ENCODE measurements at places on chromosomes 1 and 21.
A peak's percentile ranks its signal among the peaks of the same experiment; 100 is the strongest.

DNA sequence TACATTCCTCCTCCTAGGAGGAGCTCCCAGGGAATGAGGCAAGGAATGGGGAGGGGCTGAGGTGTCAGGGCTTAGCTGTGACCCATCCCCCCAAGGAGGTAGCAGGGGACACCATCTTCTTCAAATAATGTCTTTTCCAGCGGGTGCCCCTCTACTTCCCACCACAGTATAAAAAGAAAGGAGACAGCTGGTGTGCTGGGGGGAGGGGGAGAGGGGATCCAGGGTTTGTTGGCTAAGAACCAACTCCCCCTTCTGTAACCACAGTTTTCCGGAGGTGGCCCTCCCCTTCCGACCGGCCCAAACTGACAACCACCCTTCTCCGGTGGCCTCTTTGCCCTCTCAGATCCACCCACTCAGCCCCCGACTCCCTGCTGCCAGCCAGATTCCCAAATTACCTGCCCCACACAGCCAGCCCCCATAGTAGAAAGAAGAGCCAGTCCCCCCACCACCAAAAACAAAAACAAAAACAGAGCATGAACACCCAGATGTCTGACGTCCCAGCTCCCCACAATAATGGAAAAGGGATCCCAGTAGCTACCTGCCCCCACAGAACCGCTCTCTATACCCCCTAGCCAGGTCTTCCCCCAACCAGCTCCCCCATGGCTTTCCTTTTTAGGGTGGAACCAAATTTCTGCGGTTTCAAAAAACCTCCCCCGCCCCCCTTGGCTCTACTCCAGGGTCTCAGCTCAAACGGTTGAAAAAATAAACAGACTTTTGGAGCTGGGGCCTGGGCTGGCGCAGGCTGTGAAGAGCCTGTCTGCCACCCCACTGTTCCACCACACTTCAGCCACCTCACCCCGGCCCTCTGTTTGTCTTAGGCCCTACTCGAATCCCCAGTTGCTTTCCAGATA is 2.1 kb downstream of the ARHGEF2 start:
- DNase-seq = peak; percentile 61

DNA sequence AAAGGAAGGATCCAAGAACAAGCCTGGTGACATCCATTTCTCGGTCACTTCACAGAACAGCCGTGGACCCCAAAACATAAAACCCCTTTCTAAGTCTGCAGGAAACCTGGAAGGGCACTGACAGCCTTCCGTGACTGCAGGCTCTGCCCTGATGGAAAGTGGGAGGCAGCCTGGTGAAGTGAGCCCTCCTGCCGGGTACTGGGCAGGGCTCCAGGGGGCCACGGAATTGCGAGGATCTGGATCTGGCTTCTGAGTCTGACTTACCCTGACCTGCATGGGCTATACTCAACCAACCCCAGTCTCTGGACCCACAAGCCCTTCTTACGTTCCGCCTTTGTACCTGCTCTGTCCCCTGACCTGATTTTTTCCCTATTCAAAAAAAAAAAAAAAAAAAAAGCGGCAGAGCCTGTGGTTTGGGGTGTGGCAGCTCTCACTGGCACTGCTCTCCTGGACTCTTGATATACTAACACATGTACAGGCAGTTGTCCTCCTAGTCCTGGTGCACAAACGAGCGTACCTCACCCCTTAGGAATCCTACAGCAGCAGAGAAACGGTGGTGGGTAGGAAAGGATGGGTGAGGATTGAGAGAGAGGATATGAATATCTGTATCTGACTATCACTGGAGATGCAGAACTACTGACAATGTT is 82.9 kb downstream of the BEND5 start:
- DNase-seq = no peak

DNA sequence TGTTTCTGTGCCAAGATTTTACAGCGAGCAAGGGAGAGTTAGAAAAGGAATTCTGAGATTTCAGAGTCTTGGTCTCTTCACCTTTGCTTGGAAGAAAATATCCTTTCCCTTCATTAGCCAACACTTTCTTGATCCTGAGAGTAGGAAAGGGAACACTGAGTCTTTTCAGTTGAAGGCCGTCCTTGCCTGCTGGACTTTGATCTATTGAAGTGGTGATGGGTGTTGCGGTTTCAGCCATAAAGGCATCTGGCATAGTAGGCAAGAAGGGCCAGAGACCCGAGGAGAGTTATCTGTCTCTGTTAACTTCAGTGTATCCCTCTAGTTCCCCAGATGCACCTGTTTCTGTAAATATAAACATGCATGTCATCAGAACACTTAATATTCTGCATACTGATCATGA is 9.7 kb downstream of the SELE start:
- no peak for DNase-seq

- no peak for DNase-seq
Measured at GRCh38 chr1:69263921-69264391, 303.8 kb upstream of the LRRC7 start.

- no peak for DNase-seq
Measured at GRCh38 chr1:111603979-111604378, 15.6 kb upstream of the RAP1A start.

GRCh38 chr1:85585799-85586198 is 5.2 kb downstream of the CCN1 start:
- peak; percentile 78 for DNase-seq

DNA sequence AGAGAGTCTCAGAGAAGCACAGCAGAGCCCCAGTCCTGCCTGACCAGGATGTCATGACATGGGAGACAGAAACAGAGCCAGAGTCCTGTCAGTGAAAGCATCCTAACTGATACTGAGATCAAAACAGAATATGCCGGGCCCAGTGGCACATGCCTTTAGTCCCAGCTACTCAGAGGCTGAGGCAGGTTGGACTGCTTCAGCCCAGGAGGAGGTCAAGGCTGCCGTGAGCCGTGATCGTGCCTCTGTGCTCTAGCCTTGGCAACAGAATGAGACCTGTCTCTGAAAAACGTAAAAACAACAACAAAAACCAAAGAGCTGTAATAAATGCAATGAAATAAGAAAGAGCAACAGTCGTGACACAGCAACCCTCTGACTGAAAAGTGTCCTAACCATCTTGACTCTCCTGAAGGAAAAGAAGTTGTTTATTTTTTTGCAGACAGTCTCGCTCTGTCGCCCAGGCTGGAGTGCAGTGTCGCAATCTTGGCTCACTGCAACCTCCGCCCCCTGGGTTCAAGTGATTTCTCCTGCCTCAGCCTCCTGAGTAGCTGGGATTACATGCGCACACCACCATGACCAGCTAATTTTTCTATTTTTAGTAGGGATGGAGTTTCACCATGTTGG is 189.2 kb downstream of the SLC45A1 start:
- DNase-seq = no peak

- DNase-seq = no peak
Measured at GRCh38 chr1:209988706-209989105, 50.7 kb downstream of the SYT14 start.

DNA sequence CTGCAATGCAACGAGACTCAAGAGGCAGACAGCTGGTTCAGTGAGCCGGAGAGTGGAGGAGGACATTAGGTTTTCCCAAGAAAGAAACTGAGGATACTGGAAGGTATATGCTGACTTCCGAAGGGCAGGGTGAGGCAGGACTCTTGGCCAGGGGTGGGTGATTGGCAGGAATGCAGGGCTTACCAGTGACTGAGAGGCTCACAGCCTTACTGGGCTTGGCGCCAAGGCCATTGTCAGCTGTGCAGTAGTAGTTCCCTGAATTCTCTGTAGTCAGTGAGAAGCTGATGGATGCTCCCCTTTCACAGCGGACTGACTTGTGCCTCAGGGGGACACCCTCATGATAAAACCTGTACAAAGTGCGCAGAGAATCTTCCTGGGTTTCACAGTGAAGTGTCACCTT is 9.6 kb downstream of the FCRL5 start:
- no peak for DNase-seq

- DNase-seq = peak; percentile 58
Measured at GRCh38 chr1:31704271-31705079, 658 bp upstream of the COL16A1 start.

DNA sequence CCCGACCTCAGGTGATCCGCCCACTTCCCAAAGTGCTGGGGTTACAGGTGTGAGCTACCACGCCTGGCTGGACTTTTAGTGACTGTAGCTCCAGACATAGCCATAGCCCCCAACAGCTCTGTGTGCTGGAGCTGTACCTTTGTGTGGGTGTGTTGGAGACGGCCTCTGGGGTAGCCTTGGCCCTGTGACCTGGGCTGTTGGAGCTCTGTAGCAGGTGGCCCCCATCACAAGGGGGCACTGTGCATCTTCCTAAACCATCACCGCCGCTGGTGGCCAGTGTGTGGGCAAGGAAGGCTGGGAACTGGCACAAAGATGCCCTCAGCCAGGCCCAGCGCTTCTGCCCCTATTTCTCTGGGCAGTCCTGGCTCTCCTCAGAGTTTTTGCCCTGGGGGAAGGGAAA is 38.4 kb upstream of the FOXO6 start:
- DNase-seq = no peak

GRCh38 chr1:14597343-14598006 is 1.0 kb upstream of the KAZN start:
- DNase-seq = no peak

DNA sequence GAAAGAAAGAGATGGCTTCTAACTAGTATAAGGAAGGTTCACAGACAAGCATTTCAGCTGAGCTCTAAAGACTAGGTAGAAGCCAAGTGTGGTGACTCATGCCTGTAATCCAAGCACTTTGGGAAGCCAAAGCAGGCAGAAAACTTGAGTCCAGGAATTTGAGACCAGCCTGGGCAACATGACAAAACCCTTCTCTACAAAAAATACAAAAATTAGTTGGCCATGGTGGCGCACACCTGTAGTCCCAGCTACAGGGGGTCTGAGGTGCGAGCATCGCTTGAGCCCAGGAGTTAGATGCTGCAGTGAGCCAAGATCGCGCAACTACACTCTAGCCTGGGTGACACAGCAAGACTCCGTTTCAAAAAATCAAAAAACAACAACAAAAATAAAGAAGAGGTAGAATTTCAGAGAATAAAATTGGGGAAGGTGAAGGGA is 27.8 kb downstream of the FBXO42 start:
- DNase-seq = peak; percentile 73

GRCh38 chr1:181743878-181744312 is 260.6 kb downstream of the CACNA1E start:
- DNase-seq = no peak

DNA sequence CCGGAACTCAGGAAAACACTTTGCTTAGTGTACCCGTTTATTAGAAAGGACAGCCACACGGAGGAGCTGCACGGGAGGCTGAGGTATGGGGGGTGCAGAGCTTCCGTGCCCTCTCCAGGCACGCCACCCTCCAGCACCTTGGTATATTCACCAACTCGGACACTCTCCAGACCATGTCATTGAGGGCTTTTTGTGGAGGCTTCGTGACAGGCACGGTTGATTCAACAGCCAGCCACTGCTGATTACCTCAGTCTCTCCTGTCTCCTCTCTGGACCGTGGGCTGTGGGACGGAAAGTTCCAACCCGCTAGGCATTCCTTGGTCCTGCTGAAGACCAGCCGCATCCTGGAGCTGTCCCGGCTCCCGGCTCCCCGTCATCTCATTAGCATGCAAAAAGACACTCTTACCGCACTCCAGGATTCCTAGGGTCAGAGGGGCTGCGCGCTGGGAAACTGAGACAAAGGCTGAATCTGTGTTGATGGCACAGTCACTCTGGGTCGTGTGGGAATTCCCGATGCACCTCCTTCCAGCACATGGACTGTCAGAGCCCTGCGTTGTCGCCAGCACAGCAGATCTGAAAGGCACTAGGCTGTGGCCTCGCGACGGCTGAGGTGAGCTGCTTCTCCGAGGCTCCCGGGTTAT is 65.6 kb downstream of the PRKCZ start:
- DNase-seq = no peak

GRCh38 chr1:56639211-56639610 is 5.9 kb upstream of the PRKAA2 start:
- no peak for DNase-seq

- DNase-seq = no peak
Measured at GRCh38 chr1:6502000-6502891, 10.8 kb upstream of the PLEKHG5 start.

DNA sequence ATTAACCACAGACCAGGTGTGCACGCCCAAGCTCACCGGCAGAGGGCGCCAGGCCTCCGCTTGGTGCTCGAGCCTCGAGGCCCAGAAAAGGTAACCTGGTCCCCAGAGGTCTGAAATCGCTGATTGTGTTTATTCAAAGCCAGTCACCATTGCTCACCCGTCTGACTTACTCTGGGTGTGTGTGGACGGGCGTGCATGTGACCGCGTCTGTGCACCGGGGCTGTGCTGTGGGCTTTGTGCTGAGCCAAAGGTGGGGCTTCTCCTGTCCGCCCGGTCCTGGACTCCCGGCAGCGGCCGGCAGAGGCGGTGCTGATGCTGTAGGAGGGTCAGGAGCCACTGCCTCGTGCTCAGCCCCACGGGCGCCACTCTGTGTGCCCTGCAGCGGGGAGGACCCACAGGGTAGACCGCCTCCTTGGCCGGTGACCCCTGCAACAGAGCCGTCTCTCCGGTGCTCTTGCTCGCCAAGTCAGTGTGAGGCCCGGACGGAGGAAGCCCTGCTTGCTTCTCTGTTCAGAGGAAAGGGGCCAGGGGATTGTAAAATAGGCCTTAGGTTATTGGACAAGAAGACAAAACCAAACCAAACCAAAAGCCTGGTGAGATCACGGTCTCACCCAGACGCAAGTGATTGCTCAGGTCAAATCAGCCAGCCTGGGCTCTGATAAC is 32.0 kb upstream of the BTG2 start:
- DNase-seq = peak; percentile 52
